NCI-H2081 treated with DMSO at 0.1 percent for 48 hours (cell line): ENCODE measurements at places on chromosomes 7 and 10.

DNA sequence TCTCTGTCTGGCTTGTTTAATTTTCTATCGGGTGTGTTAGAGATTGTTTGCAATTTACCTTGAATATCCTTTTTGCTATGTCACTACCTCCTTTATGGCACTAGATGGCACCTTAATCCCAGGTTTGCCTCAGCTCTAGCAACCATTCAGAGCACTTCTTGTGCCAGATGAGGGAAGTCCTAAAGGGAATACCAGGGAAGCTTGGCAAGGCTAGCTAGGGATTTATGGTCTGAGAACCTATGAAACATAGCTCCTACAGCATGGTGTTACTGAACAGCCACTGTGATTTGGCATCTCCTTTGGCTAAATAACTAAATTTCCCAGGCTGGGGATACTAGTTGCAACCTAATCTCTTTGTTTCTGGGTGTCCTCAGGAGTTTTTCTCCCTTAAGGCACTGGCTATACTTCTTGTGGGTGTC is 69.0 kb upstream of the VOPP1 start:
- DNase-seq, result peak; percentile 31

GRCh38 chr10:102645741-102646609 is 1.7 kb downstream of the TRIM8 start:
- no peak for DNase-seq

- DNase-seq, result no peak
These were observed 35.0 kb downstream of the RAMP3 start for GRCh38 chr7:45192621-45193041.

GRCh38 chr7:142690554-142691182 is 58.6 kb upstream of the PRSS1 start:
- no peak for DNase-seq
